ENCODE measurements at places on chromosomes 5 and 9.

- no peak for DNase-seq
These were observed 8.6 kb downstream of the SLC45A2 start for GRCh38 chr5:33975852-33976251.

GRCh38 chr5:160036884-160037283 lies 27.9 kb downstream of the TTC1 start:
- no peak for DNase-seq

- no peak for DNase-seq
These were observed 881 bp downstream of the TNFAIP8 start for GRCh38 chr5:119356612-119357188.

GRCh38 chr9:116605060-116605459 lies 82.0 kb upstream of the TRIM32 start:
- DNase-seq, result no peak

DNA sequence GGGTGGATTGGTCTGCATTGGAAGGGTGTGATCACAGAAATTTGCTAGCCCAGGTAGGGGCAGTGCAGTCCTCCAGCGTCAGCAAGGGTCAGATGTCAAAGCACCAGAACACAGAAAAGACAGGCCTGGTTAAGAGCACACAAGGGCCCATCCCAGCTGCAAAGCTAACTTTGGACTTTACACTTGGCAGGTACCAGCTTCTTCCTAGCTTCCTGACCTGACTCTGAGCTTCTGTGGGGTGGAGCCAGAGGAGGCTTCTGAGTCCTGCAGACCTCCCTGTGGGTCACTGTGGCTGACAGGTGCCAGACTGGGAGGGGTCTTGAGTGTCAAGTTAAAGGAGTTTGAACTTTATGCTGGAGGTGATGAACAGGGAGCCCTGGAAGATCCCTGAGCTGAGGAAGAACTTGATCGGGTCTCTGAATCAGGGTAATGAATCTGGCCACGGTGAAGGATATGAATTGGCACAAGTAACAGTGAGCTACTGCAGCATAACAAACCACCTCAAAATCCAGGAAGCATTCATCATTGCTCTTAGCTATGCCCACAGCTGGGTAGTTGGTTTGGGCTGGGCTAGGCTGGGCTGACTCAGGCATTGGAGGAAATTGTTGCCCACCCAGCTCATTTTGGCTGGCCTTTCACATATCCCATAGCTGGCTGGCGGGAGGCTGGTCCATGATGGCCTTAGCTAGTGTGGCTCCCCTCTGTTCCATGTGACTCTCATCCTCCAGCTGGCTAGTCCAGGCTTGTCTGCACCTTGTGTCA lies 63.4 kb downstream of the BARX1 start:
- no peak for DNase-seq

DNA sequence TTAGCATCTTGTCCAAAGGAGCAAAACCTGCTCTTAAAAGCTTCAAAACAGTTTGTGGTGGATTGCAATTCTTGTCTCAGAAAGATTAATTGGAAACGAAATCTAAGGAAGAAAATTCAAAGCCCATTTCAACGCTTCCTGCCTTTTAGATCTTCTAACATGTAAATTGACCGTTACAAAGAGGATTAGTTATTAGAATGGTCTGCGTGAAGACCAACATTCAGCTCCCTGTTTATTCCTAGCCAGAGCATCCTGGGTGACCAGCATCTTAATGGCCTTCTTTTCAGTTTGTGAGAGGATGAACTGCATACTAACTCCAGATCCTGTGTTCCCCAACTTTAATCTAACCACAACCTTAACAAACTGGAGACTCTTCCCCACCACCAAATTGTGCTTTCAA lies 109.9 kb upstream of the SLC1A3 start:
- no peak for DNase-seq

- DNase-seq, result no peak
These were observed 1306.5 kb upstream of the CDH9 start for GRCh38 chr5:28344836-28345433.

GRCh38 chr9:2992427-2992826 lies 148.5 kb upstream of the PUM3 start:
- no peak for DNase-seq

DNA sequence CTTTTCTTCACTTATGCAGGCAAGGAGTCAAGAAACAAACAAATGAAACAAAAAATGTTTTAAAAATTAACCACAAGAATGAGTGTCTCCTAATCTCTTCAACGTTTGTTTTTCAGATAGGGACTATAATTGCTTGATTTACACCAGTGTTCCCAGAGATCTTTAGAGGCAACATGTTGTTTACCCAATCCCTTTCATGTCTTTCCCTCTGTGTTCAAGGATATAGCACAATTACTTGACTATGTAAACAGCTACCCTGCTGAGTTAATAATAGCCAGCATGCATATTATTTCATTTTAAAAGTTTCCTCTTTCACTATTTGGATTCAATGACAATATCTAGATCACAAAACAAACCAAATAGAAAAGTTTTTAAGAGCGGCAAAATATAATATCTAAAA lies 25.1 kb upstream of the SHISAL2B start:
- no peak for DNase-seq

Data from skeletal muscle cell (primary cell).